ENCODE measurements at places on chromosomes 2 and 18. TPM values are rescaled to one million over a fixed set of nuclear protein-coding genes. Genes with fewer than 3 reads are reported as not detected.

BOLL gene
- not detected for total RNA-seq

LRRTM4 gene
- not detected for total RNA-seq

FAP gene
- 71.0 TPM for total RNA-seq

LCLAT1 gene
- 11.5 TPM for total RNA-seq

SPRED2 gene
- 4.8 TPM for total RNA-seq

DNA sequence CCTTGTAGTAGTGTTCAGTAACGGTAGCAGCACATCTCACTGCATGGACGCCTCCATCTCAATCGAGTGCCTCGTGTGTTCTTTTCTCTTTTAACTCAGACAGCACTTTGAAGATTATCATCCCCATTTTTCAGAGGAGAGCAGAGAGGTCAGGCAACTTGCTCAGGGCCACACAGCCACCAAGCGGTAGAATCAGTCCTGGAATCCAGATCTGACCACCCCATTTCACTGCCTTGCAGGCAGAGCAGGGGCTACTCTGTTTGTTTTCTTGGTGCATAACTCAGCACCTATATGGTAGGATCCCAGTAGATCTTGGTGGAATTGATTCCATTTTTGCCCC is 129.5 kb downstream of the SMAD7 start:
- no peak for DNase-seq

DNA sequence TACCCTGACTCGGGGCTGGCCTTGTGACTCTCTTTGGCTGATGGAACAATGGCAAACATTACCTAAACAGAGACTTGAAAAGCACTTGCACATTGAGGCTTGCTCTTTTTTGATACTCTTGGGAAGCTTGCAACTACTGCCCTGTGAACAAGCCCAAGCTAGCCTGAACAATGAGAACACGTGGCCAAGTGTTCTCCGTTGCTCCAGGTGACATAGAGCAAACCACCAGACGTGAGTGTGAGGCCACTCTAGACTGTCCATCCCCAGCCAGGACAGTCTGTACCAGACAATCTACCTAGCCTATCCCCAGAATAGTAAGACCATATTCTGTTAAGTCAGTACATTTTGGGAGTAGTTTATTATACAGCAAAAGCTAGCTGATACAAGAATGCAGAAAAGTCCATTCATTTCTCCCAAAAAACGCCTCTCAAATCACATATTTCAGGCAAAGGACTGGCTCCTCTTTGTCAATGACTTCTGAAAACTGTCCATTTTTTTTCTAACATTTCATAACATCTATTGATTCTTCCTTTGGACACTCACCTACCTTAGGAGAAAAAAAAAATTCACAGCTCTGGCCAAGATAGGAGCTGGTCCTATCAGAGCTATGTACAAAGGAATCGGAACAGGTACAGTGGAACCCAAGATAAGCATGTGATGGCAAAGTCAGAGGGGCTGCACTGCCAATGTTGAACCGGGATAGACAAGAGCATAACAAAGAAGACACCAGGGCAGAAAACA is 142.1 kb upstream of the PKDCC start:
- DNase-seq, result no peak

GRCh38 chr2:30239308-30239985 is 8.1 kb downstream of the LBH start:
- peak; percentile 67 for DNase-seq

GRCh38 chr2:1002350-1002749 is 51.7 kb downstream of the SNTG2 start:
- DNase-seq, result no peak

DNA sequence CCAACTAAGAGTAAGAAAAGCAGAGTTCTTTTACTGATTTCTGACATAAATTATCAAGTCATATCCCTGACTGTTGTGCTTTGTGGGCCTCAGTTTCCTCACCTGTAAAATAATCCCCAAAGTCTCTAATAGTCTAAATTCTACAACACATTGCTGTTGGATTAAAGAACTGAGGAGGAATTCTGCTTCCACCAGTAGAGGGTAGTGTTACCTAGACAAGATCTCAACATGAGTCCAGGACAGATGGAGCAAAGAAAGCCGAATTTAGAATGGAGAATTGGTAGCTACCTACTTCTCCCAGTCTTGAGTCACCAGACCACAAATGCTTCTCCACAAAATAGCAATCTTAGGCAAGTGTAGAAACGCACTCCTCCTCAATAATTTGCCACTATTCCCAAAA is 462.5 kb upstream of the FSHR start:
- DNase-seq, result no peak

- no peak for DNase-seq
These were observed 5.7 kb upstream of the OTOS start for GRCh38 chr2:240146141-240146561.

DNA sequence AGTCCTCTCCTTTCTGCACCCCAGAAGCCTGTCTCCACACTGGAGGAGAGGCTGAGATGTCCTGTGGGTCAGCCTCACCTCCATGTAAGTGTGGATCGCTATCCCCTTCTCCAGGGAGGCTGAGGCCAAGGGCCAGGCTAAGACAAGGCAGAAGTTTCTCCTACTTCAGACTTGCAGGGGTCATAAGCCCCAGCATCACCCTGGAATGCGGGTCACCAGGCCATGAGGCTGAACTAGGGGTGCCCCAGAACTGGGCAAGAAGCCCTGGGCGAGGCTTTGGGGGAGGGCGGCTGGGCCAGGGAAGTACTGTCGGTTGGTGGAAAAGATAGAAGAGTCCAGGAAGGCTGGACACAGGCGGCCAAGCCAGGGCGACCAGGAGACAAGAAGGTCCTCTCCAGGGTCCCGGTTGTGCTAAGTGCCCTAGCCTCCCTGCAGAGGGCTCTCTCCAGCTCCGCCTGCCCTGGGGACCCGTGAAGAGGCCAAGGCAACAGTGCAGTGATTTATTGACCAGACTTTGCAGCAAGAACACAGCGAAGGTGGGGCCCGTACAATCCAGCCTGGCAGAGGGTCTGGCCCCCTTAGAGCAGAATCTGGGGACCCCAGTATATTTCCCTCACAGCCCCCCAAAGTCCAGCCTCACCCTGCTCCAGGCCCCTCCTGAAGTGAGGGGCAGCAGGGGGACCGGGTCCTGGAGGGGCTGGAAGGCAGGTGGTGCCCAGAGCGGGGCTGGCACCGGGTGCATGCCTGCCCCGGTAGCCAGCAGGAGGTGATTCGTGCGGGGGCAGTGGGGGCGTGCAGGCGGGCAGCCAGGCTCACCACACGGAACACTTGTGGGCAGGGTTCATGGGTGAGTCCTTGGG is 8.1 kb downstream of the ECEL1 start:
- DNase-seq, result no peak

DNA sequence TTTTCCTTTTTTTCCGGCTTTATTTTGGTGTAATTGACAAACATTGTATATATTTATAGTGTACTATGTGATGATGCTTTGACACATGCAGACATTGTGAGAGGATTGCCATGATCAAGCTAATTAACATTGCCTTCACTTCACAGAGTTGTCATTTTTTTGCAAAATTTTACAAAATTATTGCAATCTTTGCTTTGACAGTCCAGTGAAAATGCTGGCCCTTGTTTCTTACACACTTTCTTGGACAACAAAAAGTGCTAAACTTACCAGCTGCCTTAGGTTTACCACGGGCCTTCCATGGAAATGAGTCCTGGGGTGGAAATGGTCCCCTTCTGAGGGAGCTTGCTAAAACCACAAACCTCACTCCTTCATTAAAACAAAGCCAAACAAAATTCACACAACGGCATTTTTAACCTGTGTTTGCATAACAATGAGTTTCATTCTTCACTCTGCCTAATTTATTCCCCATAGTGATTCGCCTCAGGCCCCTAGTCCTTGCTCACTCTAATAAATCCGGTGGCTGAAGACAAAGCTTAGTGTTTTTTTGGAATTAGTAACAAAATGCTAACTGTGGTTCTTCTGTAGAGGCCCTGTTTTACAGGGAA is 32.2 kb downstream of the LINC00305 start:
- DNase-seq, result no peak

- DNase-seq, result no peak
These were observed 12.1 kb upstream of the LCT start for GRCh38 chr2:135849087-135849486.

- no peak for DNase-seq
These were observed 255.0 kb downstream of the CAMKMT start for GRCh38 chr2:44616667-44617155.

DNA sequence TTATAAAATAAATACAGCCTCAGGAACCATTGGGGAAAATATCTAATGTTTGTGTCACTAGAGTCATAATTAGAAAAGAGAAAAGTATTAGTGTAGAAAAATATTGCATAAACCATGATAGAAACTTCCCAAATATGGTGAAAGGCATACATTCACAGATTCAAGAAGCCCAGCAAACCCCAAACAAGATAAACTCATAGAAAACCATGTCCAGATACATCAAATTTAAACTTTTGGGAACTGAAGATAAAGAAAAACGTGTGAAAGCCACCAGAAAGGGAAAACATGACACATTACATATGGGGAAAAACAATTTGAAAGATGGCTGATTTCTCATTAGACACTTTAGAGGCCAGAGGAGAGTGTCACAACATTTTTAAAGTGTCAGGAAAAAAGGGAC is 236.5 kb upstream of the FN1 start:
- no peak for DNase-seq

DNA sequence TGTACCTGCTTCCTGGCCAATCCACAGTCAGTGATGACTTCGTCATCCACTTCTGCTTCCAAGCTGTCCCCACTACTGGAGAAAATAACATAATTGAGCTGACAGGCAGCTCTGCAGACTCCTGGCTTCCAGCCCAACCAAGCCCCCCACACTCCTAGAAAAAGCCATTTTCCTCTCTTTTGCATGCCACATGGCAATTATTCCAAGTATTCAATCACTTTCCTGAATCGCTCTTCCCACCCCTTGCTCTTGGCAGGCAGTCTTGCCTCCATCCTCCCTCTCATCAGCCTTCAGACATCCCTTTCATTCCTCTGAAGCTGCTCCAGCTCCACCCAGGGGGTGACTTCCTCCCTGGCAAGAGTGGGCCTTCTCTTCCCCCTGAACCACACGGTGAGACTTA is 14.3 kb upstream of the ST8SIA5 start:
- no peak for DNase-seq
